ENCODE measurements at places on chromosomes 6 and 20.

DNA sequence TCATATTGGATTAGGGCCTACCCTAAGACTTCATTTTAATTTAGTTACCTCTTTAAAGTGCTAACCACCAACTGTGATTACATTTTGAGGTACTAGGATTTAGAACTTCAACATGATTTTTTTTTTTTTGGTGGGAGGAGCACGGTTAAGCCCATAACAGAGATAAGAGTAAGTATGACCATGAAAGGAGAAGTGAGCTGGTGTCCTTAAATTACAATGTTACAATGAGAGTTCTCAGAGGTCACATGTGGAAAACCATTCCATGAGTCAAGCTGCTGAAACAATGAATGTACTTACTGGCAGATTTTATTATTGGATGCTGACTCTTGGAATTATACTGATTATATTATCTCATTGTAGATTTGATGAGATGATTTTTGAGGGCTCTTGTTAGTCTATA, 779.3 kb upstream of the CITED2 start:
- DNase-seq = no peak

GRCh38 chr6:43228951-43229802, at the start of gene DNPH1:
Gene DNPH1, minus strand, starts transcription at chr6:43229481. Its CDS starts 25 bp downstream, at chr6:43229456.
- peak; percentile 51 for DNase-seq

- DNase-seq = no peak
These were observed 193.7 kb downstream of the GJA10 start for GRCh38 chr6:90088009-90088408.

GRCh38 chr6:111973927-111974639, 79.8 kb upstream of the CCN6 start:
- DNase-seq = no peak

- DNase-seq = no peak
These were observed 121.2 kb upstream of the BTN3A2 start for GRCh38 chr6:26243752-26244151.

DNA sequence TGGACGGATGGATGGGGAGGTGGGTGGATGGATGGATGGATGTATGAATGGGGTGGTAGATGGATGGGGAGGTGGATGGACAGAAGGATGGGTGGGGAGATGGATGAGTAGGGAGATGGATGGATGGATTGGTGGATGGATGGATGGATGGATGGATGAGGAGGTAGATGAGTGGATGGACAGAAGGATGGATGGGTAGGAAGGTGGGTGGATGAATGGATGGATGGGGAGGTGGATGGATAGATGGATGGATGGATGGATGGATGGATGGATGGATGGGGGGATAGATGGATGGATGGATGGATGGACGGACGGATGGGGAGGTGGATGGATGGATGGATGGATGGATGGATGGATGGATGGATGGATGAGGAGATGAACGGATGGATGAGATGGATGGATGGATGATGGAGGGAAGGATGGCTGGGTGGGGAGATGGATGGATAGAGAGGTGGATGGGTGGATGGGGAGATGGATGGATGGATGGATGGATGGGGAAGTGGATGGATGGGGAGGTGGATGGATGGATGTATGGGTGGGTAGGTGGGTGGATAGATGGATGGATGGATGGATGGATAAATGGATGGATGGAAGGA, 7.2 kb downstream of the EEF1A2 start:
- DNase-seq = no peak

GRCh38 chr20:43583982-43584432, 6.7 kb upstream of the IFT52 start:
- no peak for DNase-seq

DNA sequence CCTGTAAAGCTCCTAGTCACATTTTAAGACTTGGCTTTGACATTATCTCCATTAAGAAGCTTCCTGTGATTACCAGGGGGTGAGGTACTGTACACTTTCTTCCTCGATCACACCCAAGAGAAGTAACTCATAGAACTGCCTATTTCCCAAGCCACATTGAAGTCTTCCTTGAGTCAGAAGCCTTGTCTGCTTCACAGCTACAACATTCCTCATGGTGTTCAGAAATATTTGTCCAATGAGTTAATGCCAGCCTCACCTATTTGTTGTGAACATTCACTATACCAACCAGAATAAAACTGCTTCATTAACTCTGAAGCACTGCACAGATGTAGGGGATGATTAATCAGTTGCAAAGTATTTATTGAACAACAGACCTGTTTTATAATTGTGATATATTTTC, 622.3 kb downstream of the PTPRT start:
- DNase-seq = no peak

DNA sequence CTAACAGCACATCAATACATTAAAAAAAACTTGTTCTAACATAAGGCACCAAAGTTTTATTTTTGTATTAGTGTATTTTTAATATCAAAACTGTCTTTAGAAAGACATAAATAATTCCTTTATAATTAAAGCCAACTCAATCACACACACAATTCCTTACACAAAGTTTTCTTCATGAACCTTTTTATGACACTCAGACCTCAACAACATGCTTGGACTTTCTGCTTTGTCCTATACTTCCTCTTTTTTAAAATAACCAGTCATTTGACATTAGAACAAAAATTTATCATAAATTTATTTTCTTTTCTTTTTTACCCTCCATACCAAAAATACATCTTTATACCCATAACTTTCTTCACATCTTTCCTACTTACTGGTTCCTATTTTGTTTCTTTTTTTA, 292.0 kb upstream of the ARID1B start:
- no peak for DNase-seq

DNA sequence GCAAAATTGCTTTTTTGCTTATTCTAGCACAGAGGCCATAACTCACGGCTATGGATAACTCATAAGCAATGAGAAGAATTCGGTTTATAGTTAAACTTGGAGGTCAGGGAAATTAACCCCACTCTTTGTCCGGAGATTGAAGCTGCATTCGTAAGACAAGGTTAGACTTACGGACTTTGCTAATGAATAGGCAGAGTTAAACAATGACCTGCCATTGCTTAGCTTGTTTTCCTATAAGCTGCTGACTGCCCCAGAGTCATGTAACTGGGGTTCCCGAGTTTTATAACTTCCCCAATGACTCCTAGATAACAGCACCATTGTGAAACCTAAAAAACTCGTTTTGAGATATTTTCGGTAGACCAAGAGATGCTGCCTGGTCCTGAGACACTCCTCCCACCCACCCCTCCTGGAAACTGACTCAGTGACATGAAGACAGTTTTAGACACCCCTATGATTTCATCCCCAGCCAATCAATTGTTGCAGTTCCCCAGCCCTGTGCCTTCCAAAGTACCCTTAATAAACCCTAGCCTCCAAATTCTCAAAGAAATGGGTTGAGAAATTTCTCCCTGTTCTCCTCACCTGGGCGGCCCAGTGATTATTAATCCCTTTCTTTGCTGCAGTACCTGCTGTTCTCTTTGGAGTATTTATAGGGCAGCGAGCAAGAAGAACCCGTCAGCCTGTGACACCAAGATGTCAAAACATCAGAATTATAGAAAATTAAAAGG, 33.1 kb upstream of the MCUR1 start:
- no peak for DNase-seq

- no peak for DNase-seq
These were observed 931 bp upstream of the MTCL3 start for GRCh38 chr6:127520066-127520465.

DNA sequence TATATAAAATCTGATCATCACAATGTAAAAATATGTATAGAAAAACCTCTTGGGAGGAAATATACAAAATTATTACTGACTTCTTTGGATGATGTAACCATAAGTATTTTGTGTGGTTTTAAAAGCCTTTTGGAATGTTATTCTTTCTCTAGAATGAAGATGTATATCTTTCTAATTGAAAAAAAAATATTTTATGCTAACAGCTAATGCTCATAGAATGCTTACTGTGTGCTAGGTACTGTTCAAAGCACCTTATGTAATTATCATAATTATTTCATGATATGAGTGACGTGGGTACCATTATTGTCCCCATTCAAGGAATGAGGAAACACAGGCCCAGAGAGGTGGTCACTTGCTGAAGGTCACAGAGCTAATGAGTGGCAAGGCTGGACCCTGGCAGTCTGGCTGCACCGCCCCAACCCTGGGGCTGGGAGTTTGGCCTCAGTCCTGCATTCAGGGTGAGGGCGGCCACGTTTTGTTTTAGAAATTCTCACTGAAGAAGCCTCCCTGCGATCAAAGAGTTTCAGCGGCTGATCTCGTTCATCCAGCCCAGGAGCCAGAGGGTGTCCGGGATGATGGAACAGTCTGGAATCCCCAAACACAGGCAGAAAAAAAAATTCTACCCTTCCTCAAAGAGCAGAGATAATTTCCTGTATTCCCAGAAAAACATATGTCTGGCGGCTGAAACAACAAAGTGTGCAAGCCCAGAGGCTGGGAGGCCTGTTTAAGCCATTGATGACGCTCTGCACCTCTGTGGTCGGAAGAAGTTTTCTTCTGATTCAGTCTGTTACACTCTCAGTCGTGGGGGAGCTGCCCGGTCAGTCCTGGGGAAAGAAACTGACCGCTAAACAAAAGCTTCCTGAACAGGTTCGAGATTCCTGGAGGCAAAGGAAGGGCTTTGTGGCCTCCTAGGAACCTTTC, 37.3 kb downstream of the TFEB start:
- DNase-seq = no peak

DNA sequence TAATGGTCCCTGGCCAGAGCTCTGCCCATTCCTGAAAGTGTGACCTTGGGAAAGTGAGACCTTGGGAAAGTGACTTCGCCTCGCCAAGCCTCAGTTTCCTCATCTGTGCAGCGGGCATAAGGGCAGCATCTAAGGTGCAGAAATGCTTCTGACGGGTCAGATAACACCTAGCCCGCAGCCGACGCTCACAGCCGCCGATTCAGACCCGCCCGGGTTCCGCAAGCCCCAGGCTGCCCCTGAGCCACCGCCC, 486 bp downstream of the FKBP1A start:
- DNase-seq = no peak

DNA sequence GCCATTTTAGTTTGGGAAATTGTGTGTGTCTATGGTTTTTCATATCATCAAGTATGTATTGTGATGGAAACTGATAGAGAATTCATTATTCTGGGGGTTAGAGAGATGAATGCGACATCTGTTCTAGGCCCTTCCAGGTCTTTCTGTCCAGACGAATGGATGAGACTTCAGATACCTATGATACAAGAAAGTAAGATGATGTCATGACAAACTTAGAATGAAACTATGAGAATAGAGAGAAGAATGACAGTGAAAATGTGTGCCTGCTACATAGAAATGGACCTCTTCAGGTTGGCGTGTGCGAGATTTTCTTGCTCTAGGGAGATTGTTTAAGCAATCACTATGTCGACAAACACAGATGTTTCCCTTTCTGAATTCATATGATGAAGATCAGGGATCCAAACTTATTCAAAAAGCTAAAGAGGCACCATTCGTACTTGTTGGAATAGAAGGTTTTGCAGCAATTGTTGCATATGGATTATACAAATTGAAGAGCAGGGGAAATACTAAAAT, 76.1 kb downstream of the SCAND1 start:
- no peak for DNase-seq

DNA sequence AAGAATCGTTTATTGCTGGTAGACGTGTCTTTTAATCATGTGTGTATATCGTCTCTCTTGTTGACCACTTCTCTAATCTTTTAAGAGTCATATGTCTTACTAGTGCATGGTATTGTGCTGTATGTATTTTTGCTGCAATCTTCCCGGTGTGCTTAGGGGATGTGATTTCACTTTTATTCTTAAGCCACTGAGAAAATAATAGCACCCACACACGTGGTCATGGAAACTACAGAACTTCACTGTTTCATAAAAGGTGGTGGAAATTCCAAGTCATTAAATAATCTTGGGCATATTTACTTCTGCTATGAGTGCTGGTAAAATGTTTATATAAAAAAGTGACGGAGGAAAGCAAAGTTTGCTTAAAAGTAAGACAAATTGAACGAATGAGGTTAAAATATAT, 3.0 kb upstream of the CDYL start:
- DNase-seq = no peak

All from activated naive CD8-positive, alpha-beta T cell treated with anti-CD3 and anti-CD28 coated beads, Interleukin-2, amount 50 U/mL, for 16 hours (primary cell).